ENCODE measurements at places on chromosomes 7 and 10.
A peak's percentile ranks its signal among the peaks of the same experiment; 100 is the strongest.

GRCh38 chr7:101553771-101554445 lies 75.2 kb downstream of the MYL10 start:
- DNase-seq = no peak

DNA sequence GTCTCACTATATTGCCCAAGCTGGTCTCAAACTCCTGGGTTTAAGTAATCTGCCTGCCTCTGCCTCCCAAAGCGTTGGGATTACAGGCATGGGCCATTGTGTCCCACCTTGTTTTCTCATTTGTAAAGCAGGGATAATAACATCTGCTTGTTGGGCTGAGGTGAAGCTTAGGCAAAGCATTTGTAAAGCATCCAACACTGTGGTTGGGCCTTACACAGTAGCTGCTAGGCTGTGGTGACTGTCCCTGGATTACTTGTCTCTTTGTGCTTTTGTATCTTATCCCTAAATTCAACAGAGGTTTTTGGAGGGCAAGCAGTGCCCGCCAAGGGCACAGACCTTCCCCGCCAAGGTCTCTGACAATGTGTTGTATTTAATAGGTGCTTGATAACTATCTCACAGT lies 14.3 kb downstream of the HKDC1 start:
- DNase-seq = no peak

- DNase-seq = no peak
These were observed 25.8 kb downstream of the PRTFDC1 start for GRCh38 chr10:24926557-24926956.

DNA sequence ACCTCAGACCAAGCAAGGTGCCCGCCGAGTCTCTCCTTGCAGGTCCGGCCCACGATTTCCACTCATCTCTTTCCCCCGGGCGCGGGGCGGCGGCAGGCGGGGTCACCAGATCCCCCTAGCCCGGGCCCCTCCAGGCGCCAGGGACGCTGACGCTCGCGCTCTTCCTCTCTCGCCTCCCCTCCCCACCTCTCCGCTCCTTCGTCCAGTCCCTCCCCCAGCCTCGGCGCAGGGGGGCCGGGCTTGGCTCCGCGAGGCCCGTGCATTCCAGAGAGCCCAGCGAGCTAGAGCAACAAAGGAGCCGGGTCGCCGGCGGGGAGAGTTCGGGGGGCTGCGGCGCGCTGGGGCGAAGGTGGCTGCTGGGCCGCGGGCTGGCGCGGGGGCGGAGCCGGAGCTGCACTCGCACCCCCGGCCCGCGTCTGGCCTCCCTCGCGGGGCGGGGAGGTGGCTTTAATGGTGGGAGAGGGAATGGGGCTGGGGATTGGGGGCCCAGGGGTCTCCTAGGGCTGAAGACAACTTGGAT lies at the start of gene SMO:
Gene SMO (plus strand): TSS at position 262 of the 520 bp plus-strand sequence. CDS start 519 bp downstream, outside the sequence.
- no peak for DNase-seq

- no peak for DNase-seq
These were observed 321.9 kb downstream of the PTPRN2 start for GRCh38 chr7:158265743-158266080.

DNA sequence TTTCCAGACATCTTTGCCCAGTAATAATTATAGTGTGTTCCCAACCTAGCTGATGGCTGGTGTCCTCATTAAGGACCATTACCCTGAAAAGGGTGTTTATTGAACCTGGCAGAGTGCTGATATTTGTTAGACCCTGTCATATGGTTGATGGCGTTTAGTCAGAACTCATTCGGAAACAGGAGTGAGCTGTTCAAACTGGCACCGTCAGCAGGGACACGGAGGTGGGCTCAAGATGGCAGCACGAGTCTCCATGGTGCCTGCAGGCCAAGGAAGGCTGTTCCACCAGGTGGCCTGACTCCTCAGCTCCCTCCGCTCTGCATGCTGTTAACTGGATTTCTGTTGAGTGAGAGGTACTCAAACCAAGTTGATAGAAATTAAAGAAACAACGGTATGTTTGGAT lies 589.1 kb upstream of the MGMT start:
- DNase-seq = no peak

DNA sequence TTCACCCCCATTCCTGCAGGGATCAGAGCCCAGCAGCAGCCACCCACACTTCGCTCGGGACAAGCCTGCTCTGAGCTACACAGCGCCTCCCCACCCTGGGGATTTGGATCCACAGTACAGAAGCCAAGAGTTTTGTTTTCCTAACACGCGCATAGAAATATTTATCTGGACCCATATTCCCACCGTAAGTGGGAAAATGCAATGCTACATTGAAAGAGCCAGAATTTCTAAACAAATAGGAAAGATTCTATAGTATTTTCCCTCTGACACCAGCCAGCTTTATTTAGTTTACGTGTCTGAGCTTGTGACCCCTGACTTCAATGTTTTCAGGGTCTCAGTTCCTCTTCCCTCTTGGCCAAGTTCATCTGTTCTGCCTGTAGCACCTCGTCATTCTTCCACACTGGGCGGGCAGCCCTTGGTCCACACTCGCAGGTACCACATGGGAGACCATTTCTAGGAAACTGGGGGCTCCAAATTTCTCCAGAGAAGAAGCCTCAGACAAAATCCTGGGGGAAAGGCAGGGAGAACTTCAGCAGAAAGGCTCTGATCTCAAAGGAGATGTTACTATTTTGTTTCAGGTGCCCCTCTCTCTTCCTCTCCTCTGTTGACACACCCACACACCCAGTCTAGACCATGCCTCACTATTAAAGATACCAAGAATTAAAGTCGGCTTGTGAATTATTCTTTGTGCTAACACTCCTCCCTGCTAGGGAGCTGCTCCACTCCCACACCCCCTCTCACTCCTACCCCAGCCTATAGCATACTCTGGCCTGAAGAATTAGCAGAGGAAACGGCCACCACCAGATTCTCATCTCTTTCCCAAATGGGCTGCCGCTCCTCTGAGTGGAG lies 116.0 kb upstream of the PCGF5 start:
- no peak for DNase-seq

- DNase-seq = no peak
These were observed 31.3 kb downstream of the RABGEF1 start for GRCh38 chr7:66771795-66772194.

DNA sequence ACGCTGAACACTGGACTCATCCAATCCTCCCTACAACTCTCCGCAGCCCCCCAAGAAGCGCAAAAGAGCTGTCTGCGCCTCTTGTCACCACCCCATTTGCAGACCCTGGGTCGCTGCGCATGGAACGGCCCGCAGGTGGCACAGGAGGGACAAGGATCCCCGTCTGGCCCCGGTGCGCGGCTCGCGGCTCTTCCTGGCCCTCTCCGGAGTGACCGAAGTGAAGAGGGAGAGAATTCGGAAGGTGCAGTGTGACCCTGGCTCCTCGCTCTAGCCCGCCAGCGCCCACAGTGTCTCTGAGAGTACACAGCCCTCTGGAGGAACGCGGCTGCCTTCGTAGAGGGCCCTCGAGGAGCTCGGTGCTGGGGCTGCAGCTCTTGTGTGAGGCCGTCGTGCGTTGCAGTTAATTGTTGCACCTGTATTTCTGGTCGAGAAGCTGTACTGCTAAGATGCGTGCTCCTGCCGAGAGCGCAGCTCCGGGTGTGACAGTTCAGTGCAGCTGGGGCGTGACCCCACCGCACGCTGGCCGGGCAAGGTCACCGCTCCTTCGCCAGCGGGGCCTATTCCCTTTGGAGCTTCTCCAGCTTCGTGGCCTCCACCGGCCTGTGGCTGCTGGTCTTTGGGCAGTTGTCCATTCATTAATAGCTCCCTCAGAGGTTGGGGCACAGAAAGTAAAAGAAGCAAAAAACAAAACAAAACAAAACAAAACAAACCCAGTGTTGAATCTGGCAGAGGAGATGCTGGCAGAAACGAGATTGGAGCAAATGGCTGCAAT lies 119.0 kb downstream of the SEC23IP start:
- no peak for DNase-seq

DNA sequence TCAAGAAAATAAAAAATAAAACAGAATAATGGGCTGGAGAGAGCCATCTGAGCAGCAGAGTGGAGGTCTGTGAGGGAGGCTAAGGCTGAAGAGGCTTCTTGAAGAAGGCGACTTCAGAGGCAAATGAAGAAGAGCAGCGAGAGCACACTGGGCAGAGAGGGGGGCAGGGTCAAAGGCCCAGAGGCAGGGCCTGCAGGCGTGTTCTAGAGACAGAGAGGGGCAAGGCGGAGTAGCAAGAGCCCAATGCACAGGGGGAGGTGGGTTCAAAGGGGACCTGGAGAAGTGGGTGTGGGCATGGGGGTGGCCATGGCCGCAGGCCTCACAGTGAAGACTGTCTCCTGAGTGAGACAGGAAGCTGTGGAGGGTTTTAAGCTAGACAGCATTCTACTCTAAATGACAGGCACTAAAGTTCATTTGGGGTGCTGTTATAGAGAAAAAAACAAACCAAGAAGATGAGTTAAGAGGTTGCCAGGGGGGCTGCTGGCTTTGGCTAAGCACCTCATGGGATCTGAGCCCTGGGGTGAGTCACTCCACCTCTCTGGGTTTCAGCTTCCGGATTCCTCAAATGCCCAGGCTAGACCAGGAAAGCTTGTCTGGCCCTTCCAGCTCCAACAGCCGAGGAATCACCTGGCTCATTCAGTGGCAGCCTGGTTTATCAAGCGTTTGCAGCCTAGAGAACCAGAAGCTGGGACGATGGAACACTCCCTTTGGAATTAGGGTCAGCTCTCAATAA lies 81.7 kb downstream of the DLG5 start:
- DNase-seq = no peak

DNA sequence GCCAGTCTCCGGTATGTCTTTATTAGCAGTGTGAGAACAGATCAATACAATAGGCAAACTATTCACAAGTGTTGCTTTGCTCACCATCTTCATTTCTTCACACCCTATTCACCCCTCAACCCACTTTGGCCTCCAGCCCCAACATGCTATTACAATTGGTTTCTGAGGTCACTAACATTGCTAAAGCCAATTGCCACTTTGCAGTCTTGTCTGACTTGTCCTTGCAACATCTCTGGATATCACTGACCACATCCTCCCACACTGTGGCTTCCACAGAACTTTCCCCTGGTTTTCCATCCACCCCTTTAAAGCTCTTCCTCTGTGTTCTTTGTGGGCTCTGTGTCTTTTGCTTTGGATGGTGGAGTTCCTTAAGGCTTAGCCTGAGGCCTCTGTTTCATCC lies 5.2 kb upstream of the APBB1IP start:
- no peak for DNase-seq

DNA sequence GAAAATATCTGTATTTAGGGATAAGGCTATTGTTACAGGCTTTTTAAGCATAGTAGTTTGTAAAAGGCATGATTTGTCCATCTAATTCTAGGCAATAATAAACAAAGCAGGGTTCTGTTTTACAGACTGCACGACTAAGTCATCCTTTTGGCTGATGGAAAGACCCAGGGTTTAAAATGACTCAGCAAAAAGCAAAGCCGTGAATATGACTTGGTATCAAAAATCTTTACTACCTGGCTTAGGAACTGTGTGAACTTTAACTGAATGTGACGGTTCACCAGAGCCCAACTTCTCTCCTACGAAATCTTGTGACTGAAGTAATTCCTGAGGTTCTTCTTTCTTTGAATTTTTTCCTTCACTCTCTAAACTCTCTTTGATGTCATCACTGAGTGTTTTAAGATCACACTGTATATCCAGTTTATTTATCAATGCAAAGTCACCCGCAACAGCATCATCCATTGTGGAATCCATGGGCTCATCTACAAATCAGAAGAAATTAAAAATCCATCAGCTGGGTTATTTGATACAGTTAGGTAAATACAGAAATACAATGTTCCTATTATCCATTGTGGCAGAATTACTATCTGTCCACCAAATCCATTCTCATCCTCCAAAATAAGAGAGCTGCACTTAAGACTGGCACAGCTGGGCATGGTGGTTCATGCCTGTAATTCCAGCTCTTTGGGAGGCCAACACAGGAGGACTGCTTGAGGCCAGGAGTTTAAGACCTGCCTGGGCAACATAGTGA lies 17.0 kb downstream of the ATE1 start:
- DNase-seq = no peak

GRCh38 chr7:105643384-105643783 lies 62.1 kb upstream of the EFCAB10 start:
- DNase-seq = no peak

DNA sequence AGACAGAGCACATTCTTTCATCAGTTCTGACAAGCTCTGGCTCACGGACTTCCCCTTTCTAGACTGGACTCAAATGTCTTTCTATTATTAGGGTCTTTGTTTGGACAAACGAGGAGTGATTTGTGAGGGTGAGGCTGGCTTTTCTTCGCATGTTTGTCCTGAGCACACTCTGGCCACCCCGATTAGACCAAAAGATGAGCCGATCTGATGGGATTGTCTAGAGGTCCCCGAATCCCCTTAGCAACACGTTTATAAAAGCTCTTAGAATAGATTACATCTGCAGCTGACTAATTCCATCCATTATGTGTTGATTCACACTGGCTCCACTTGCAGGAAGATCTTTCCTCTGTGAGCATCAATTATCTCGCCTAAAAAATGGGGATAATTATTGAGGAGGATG lies 675.4 kb upstream of the AUTS2 start:
- DNase-seq = peak; percentile 91
